ENCODE measurements at places on chromosomes 7 and 10.

GRCh38 chr7:43933902-43934560 lies 7.8 kb downstream of the UBE2D4 start:
- no peak for DNase-seq

- DNase-seq = no peak
Measured at GRCh38 chr10:1662438-1663025, 74.8 kb downstream of the ADARB2 start.

GRCh38 chr7:137996386-137996851 lies 5.5 kb downstream of the CREB3L2 start:
- DNase-seq = no peak

- no peak for DNase-seq
Measured at GRCh38 chr7:1108264-1108920, 20.5 kb downstream of the GPER1 start.

DNA sequence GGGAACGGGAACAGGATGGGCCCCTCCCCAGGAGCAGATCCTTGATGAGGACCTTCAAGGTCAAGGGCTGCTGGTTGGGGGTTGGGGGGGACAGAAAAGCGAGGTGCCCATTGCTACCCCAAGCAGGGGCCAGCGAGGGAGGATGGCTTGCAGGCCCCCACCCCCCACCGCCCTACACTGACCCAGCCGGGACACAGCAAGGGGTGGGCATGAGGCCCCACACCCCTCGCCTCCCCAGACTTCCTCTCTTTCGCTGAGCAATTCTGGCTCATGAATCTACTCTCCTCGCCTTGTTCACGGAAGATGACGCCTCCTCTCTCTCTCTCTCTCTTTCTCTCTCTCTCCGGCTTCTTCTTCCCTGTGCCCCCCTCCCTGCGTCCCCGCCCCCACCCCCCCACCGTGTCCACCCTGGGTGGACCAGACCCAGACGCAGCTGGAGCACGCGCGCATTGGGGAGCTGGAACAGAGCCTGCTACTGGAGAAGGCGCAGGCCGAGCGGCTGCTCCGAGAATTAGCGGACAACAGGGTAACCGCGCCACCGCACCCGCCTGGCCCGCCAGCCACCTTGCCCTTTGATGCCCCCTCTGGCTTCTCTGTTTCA lies 81.1 kb upstream of the GTF2IRD1 start:
- no peak for DNase-seq

GRCh38 chr10:370449-370825 lies 235.2 kb downstream of the ZMYND11 start:
- no peak for DNase-seq

- peak; percentile 78 for DNase-seq
Measured at GRCh38 chr7:45259966-45260646, 102.5 kb downstream of the RAMP3 start.

GRCh38 chr7:138878856-138879255 lies 80.9 kb upstream of the ATP6V0A4 start:
- DNase-seq = no peak

GRCh38 chr10:44971434-44971833 lies 7.2 kb downstream of the DEPP1 start:
- no peak for DNase-seq

DNA sequence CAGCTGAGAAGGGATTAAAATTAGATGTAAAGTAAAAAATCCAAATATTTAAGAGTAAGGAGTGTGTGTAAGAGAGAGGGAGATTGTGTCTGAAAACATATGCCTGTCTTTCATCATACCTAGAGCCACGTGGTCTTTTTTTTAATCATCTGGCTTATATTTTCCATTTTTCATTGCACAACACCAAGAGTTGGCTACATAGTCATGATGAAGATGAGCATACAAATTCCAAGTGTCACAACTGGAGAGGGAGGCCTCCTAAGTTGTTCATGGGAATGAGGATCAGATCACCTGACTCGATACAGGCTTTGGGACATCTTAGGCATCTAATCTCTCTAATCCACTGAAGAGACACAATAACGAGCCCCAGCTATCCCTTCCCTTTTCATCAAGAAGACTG lies 47.2 kb upstream of the CCDC3 start:
- no peak for DNase-seq

- DNase-seq = no peak
Measured at GRCh38 chr10:117967149-117967650, 79.5 kb downstream of the RAB11FIP2 start.

DNA sequence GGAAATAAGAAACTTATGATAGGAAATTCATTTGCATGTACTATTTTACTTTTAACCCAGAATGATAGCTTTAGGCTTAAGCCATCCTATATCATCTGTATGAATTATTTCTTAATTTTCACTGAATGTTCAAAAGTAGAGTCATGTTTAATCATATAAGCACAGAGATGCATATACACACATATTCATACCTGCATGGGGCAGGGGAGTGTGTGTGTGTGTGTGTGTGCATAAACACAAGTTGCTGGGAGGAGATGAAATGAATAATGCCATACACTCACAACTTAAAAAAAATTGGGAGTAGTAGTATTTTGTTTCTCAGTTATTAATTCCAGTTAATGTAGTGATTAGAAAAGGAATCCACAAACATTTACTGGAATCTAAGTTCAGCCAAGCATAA lies 83.1 kb upstream of the IKZF1 start:
- no peak for DNase-seq

DNA sequence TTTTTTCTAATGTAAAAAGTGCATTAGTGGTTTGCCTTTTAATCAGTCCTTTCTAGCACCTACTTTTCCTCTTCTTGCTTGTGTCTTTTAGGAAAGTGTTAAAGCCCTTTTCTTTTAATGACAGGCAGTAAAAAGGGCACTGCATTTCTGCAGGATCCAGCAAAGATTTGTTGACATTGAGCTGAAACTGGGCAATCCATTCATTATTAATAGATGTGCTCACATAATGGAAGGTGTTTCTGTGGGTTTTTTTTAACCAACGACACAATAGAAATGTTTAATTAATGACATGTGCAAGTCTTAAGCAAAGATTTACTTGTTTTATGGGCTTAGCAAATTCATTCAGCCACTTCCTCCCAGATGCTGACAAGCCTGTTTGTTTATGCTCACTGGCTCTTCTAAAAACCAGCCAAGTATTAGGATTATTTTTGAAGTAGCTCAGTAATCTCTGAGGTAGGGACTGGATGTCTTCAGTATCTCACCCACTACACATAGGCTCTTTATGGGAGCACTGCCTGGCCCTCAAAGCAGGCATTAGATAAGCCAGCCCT lies 1201.1 kb downstream of the SORCS1 start:
- no peak for DNase-seq

GRCh38 chr7:145050415-145050814 lies 214.6 kb upstream of the TPK1 start:
- no peak for DNase-seq

DNA sequence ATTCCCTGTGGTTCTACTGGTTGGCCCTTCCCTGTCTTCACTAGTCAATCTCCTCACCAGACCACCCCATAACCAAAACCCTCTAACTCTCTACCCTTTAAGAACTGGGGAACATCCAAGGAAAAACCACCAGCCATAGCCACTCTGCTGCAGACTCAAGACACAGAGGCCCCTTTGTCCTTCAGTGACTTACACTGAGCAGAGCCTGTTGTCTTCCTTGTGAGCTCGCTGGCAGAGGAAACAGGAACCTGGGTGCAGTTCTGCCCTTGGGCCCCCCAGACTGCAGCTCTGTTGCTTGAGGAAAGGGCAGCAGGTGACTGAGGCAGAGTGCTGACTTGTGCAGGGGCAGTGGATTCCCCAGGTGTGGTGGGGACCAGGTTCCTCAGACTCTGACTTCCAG lies 30.6 kb downstream of the ZC3HAV1 start:
- no peak for DNase-seq

DNA sequence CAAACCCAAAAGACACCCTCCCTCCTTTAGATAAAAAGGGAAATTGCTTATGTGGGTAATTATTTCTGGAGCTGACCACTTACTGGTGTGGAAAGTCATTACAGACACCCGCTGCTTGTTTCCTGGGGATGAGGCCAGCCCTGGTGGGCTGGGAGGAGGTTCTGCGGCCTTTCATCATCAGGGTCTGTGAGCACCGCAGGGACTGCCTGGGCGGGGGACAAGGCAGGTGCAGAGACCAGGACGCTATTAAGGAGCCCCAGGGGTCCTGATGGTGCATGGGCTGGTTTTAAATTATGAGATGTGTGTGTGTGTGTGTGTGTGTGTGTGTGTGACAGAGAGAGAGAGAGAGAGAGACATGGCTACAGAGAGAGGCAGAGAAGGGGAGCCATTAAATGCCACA lies 171.2 kb downstream of the DNAJB6 start:
- no peak for DNase-seq

DNA sequence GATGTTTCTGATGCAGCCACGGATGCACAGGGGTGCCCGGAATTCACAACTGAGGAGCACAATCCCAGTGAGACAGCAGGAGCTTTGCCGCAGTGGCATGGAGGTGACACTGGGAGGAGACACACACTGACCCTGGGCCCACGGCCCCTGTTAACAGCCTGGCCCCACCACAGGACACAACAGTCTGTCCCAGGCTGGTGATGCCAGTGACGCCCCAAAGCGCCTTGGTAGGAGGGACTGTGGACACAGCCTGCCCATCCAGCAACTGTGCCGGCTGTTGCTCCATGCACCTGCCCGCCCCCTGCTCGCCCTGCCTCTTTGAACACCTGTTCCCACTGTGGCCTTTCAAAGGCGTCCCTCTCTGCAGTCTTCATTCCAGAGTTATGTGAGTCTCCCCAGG lies 49.8 kb downstream of the KLF6 start:
- DNase-seq = no peak

DNA sequence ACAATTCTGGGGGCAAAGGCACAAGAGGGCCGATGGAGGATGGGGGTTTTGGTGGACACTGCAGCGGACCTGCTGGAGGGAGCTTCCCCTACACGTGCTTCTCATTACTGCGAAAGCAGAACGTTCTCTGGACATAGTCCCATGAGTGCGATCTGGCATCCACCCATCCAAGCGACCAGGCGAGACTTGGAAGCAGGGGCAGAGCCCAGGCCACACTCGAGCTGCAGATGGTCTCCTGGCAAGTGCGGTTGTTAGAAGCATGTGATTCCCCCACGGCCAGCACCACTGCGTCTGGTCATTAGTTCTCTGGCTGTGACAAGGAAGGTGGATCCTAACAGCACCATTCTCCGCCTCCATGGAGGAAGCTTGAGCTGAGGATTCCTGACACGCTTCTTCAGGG lies 118.4 kb upstream of the TCERG1L start:
- DNase-seq = no peak

GRCh38 chr7:55026867-55027490 lies 8.2 kb downstream of the EGFR start:
- DNase-seq = no peak

DNA sequence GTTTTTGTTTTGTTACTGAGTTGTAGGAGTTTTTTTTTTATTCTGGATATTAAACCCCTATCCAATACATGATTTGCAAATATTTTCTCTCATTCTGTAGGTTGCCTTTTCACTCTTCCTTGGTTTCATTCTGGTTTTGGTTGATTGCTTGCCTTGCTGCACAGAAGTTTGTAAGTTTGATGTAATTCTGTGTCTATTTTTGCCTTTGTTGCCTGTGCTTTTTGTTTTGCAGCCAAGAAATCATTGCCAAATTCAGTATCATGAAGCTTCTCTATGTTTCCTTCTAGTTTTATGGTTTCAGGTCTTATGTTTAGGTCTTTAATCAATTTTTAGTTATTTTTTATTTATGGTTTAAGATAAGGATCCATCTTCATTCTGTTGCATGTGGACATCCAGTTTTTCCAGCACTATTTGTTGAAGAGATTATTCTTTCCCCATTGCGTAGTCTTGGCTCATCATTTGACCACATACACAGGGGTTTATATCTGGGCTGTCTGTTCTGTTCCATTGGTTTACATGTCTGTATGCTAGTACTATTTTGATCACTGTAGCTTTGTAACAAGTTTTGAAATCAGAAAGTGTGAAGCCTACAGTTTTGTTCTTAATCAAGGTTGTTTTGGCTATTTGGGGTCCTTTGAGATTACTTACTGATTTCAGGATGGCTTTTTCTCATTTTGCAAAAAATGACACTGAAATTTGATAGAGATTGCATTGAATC lies 26.4 kb downstream of the BMPR1A start:
- no peak for DNase-seq

- DNase-seq = no peak
Measured at GRCh38 chr7:117383483-117384189, 43.7 kb downstream of the ASZ1 start.

DNA sequence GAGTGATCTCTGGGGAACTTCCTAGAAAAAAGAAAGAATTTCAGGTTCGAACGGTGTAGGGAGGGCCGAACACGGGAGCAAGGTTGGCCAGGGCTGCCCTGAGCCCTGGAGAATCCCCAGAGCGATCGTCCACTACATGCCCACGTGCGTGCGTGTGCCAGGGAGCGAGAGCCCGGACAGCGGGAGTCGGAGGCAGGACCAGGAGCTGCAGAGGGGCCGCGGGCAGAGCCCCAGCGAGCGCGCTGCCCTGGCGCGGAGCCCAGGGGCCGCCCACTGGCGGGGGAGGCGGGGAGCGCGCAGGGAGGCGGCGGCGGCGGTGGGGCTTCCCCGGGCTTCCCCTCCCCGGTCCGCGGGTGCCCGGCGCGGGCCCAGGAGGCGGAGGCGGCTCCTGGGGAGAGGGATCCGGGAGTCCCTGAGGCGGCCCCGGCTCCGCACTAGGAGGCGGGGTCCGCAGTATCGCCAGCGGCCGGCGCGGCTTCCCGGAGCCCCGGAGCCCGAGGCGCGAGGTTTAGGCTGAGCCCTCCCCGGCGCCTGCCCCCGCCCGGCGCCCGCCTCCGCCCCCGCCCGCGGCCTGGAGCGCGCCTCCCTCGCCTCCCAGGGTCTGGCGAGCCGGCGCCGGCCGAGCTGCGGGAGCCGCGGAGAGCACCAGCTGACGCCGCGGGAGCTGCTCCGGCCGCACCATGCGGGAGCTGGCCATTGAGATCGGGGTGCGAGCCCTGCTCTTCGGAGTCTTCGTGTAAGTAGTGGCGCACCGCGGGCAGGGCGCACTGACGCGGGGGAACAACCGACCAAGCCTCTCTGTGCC lies at the start of gene PLPP4:
Gene PLPP4, plus strand, starts transcription at position 602 of the 805 bp plus-strand sequence. Its CDS starts 79 bp downstream, at position 681.
- DNase-seq = no peak

- DNase-seq = no peak
Measured at GRCh38 chr10:132187430-132188138, 836 bp downstream of the DPYSL4 start.

DNA sequence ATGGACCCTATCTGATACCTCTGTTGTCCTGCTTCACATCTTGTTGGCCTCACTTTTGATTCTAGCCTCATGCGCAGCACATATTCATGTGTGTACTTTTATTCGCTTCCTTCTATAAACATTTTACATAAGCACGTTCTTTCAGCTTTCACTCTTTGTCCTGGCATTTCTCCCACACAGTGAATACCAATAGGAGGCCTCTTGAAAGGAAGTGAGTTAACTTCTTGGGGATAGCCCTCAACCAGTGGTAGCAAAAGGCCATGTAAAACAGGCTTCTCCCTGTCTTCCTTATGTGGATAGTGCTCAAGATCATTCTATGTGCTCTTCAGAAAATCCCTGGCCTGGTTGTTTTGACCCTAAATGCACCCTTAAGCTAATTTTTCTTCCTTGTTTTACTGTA lies 633.9 kb upstream of the MBL2 start:
- no peak for DNase-seq

Data from stimulated activated CD8-positive, alpha-beta memory T cell treated with anti-CD3 and anti-CD28 coated beads, Interleukin-15, amount 100 ng/mL, for 24 hours (primary cell).